NCI-H1092 (cell line): ENCODE measurements at places on chromosomes 11 and 22.

GRCh38 chr11:47991894-47992293 is 11.5 kb downstream of the PTPRJ start:
- no peak for DNase-seq

DNA sequence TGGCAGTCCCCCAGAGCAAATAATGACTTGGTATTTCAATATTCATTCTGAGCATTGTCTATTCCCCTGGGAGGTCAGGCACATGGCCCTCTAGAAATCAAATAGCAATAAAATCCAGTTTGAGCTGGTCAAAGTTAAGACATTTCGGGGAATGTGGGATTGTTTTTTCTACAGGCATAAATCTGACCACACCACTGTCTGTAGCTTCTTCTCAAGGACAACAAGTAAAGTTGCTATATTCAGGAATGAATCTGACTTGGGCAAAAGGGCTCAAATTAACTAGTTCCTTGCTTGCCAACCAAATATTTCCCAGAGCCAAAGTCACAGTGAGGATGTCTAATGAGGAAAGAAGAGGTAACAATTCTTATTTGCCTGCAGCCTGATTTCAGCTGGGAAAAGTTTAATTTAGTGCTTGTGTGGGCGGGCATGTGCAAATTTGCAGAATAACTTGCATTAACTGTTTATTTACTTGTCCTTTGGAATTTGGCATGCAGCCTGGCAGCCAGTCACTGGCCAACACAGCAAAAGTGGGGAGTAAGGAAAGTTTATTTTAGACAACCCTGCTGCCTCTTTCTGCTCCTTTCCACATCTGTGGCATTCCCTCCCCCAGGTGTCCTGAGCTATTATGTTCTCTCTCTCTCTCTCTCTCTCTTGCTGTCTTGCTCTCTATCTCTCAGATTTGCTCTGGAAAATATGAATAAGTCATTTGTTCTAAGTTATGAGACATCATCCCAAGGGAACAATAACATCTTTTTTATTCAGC is 51.2 kb upstream of the ARHGAP20 start:
- peak; percentile 61 for DNase-seq

- DNase-seq: no peak
These were observed 38.8 kb downstream of the PRDM11 start for GRCh38 chr11:45185228-45185729.

DNA sequence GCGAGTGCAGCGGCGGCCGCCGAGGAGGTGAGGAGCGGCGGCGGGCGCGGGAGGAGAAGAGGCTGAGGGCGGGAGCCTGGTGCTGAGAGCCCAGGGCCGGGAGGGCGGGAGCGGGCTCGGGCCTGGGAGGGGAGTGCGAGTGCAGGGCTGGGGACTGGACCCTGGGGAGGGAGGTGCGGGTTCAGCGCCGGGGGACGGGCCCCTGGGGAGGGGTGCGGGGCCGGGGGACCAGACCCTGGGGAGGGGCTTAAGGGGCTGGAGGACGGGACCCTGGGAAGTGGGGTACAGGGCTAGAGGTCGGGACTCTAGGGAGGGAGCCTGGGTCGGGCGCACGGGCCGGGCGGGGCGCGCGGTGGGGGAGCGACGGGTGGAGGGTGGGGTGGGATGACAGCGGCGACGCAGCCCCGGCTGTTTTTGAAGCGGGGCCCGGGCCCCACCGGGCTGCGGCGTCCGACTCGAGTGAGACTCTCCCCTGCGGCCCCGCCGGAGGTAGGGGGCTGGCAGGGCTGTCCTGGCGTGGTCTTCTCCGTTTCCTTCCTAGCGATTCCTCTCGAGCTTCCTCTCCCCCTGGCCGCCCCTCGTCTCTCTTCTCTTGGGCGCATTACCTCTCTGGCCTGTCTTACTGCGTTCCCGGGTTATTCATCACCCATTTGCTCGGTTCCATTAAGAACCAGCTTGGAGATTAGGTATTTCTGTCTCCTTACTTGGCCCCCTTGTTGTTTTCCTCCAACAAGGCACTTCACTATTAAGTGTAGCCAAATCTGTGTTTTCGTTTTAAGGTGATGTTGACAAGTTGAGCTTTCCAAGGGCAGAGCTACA is 754 bp downstream of the NUP50 start:
- DNase-seq: no peak

DNA sequence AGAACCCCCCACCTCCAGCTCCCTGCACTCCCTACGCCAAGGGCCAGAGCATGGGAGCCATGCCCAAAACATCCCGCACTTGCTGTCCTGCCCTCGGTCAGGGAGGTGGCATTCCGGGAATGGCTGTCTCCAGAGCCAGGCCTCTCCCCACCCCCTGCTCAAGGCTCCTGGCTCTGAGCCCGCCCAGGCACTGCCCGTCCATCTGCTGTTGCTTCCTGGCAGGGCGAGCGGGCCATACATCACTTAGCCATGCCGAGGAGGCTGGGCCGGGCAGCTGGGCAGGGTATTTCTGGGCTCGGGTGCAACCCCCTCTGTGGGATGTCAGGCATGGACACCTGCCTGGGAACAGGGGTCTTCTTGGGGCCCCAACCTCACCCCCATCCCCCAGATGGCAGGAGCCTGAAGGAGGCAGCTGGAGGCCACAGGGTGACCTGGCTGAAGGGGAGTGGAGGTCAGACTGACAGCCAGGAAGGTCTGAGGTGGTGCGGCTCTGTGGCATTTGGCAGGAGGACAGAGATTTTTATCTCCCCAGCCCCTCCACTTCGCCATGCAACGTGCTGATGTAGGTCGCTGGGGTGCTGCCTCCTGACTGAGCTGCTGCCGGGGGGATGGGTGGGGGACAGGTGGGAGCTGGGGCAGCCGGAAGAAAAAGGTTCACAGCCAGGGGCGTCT is 8.7 kb upstream of the CABP7 start:
- DNase-seq: peak; percentile 75

DNA sequence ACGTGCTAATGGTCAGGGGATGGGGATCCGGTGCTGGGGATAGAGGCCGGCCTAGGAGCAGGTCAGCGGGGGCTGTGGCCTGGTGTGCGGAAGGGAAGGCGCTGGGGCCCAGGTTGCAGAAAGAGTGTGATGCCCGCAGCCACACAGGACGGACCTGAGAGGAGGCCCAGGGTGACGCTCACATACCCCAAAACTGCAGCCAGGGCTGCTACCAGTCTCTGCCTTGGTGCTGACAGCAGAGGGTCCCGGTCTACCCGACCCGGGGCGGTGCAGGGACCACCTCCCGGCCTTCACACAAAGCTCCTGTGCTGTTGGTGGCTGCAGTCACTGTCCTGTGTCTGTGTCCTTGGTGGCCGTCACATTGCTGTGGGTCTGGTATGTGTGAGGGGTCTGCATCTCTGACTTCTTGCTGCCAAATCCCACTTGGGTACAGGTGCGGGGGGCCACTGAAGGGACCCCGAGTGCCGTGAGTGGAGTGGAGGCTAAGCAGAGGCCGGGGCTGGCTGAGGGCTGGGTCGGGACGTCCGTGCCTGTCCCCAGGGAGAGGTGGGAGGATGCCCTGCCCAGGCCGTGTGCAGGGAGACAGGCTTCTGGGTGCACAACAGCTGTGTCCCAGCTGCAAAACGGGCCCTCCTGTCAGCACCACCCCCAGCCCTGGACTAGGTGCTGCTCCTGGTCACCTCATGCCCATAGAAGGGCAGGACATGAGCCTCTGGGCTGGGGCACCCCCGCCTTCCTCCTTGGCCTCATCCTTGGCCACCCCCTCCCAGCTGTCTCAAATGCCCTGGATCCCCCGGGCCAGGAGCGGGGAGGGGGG is 1.5 kb downstream of the LSP1 start:
- no peak for DNase-seq

DNA sequence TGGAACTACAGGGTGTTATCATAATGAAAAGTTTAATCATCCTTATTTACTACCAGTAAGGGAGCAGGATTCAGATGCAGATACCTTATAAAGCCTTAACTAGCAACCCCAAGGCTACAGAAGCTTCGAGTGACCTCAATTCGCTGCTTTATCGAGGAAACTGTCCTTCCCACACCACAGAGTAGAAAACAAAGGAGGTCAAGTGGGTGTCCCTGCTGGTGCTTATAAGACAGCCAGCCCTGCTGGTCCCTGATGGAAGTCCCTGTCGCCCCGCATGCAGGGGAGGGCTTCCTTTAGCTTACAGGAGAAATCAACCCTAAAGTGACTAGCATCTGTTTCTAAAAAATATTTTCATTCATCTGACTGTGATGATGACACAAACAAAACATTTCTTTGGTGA is 7.3 kb downstream of the MN1 start:
- DNase-seq: no peak

GRCh38 chr22:39264349-39265038 is 19.7 kb upstream of the PDGFB start:
- DNase-seq: no peak

DNA sequence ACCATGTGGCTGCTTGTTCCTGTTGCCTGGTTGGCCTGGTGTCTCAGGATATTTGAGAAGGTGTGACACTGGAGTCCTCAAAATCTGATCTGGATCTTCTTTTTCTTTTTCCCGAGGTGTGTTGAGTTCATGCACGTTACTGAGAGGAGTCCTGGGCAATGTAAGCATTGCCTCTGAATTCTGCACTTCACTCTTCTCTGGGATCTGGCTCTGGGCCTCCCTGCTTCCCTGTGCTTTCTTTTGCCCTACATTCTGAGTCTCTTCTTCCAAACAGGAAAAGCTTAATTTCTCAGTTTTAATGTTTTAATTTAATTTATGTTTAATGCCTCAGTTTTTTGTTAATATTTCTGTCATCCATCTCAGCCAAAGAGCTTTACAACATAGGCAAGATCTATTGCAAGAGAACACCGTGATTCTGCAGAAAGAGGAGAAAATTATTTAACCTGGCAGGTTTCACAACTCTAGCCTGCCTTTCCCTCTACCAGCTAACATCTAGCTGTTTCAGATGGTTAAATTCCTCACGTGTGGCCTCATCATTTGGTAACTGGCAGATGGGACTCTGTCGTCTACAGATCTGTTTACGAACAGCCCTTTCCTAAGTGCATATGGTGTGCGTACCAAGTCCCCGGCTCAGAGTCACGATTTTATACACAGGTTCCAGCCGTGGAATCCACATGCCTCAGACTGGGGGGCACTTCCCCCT is 24.7 kb downstream of the LDLRAD3 start:
- DNase-seq: no peak

- DNase-seq: no peak
These were observed 38.0 kb upstream of the PICALM start for GRCh38 chr11:86106916-86107315.

DNA sequence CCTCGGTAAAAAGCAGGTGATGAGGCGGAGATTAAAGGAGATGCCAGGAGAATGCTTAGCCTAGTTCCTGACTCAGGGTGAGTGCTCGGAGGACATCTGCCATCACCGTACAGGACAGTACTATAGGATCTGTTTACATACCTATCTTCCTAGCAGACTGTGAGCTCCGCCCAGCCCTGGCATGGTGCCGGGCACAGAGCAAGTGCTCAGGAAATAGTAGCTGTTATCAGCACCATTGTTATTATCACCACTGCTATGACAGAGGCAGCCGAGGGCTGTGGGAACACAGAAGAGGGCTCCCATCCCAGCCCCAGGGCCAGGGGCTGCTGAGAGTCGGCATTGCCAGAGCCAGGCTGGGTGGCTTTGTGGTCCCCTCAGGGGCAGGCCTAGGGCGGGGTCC is 642 bp upstream of the SEPTIN3 start:
- no peak for DNase-seq

DNA sequence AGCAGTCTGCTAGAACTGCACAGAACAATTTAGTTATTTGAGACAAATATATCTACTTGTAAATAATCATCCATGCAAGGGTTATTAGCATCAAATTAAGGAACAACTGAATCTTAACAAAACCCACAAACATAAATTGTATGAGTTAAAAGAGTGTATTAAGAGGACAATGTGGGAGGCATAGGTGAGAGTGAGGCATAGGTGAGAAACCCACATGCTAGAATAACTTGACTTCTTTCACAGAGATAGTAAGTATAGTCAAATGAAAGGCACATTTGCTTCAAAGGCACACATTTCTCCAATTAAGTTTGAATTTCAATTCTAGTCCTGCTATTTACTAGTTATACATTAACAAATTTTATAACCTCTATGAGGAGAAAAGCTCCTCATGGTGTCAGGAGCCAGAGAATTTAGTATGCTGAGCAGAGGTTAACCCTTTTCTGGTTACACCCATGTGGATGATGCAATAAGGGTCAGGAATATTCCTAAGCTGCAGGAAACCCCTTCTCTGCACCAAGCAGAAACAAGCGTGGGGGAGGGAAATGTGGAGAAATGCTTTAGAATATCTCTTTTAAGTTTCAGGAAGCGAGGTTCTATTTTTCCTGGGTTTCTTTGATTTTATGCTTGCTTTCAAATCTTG is 264.2 kb downstream of the GRM5 start:
- no peak for DNase-seq

GRCh38 chr11:85595285-85595884 is 31.8 kb downstream of the DLG2 start:
- DNase-seq: no peak
